ENCODE measurements at places on chromosomes 4 and X.

- no peak for DNase-seq
Measured at GRCh38 chr4:76947369-76947768, 2.2 kb upstream of the SEPTIN11 start.

GRCh38 chrX:21132686-21133393 is 241.4 kb upstream of the CNKSR2 start:
- no peak for DNase-seq

GRCh38 chr4:177322881-177323280 is 13.2 kb downstream of the NEIL3 start:
- DNase-seq: no peak

- DNase-seq: no peak
Measured at GRCh38 chr4:115720611-115721010, 607.2 kb upstream of the NDST4 start.

DNA sequence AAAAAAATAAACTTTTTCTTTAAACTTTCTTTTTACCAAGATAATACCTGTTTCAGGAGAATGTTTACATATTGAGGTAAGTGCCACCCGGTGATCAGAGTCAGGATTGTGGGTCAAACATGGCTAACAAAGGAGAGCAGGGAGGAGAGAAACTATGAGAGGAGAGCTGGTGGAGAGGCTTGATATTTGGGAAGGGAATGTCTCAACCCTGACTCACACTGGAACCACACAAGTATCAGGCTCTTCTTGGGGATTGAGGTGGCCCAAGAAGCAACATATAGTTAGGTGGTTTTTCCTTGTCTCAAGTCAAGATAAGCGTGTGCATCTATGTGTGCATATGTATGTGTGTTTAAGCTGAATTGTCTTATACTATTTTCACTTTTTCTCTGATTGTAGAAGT is 6.7 kb downstream of the TCEAL1 start:
- no peak for DNase-seq

Measured in right forelimb (tissue), 1 donor.